ENCODE measurements at places on chromosomes 5 and 9. TPM values are rescaled to one million over a fixed set of nuclear protein-coding genes. Genes with fewer than 3 reads are reported as not detected.

The PLPPR1 gene
- 0.38 TPM for total RNA-seq

The TAS2R1 gene
- total RNA-seq = not detected

The DOCK2 gene
- 99.4 TPM for total RNA-seq

The SEMA6A gene
- 6.2 TPM for total RNA-seq

The LPAR1 gene
- total RNA-seq = 8.4 TPM
